Subcutaneous preadipocyte (primary cell): ENCODE measurements at places on chromosomes 4 and X. TPM values are rescaled to one million over a fixed set of nuclear protein-coding genes. Genes with fewer than 3 reads are reported as not detected.

Gene WDR44
- total RNA-seq, result 12.1 and 15.2 TPM in 2 replicates

Gene HTRA3
- 2.3 and 12.1 TPM in 2 replicates for total RNA-seq

Gene PRDM8
- 4.0 and 6.6 TPM in 2 replicates for total RNA-seq

Gene RPS6KA6
- 0.98 and 1.1 TPM in 2 replicates for total RNA-seq

Gene CD38
- under 0.01 TPM in 1 of 2 replicates, not detected in the other for total RNA-seq

Gene CLDN34
- not detected in 2 replicates for total RNA-seq

Gene DUX4
- not detected in 2 replicates for total RNA-seq

Gene PCSK1N
- total RNA-seq, result 0.20 and 0.37 TPM in 2 replicates

Gene NXF2
- total RNA-seq, result not detected in 2 replicates

Gene FOXP3
- 0.37 TPM in 1 of 2 replicates, not detected in the other for total RNA-seq

Gene ALB
- total RNA-seq, result not detected in 2 replicates

Gene AFF2
- total RNA-seq, result under 0.01 and 0.37 TPM in 2 replicates
